NCI-H1417 (cell line): ENCODE measurements at places on chromosomes 5 and 9.
A peak's percentile ranks its signal among the peaks of the same experiment; 100 is the strongest.

GRCh38 chr5:91535499-91535898 is 152.4 kb upstream of the ARRDC3 start:
- no peak for DNase-seq

GRCh38 chr5:173924899-173925298 is 36.8 kb downstream of the CPEB4 start:
- no peak for DNase-seq

- DNase-seq = no peak
Observed at GRCh38 chr5:171270136-171270535, 38.9 kb upstream of the TLX3 start.

DNA sequence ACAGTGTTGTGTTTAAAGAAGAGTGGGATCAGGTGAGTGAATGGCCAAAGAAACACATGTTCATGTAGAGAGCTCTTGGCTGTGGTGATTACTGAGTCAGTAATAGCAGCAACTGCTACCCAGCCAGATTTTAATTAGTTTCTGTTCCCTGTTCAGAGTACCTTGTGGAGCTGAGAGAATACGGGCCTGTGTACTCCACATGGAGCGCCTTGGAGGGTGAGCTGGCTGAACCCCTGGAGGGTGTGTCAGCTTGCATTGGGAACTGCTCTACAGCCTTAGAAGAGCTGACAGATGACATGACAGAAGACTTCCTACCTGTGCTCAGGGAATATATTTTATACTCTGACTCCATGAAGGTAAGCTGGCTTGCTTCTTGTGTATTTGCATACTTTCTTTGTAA is 52.3 kb downstream of the SLC46A2 start:
- DNase-seq = no peak

- no peak for DNase-seq
Observed at GRCh38 chr9:3292311-3292710, 233.5 kb downstream of the RFX3 start.

- DNase-seq = no peak
Observed at GRCh38 chr9:116450378-116451139, 236.5 kb upstream of the TRIM32 start.

DNA sequence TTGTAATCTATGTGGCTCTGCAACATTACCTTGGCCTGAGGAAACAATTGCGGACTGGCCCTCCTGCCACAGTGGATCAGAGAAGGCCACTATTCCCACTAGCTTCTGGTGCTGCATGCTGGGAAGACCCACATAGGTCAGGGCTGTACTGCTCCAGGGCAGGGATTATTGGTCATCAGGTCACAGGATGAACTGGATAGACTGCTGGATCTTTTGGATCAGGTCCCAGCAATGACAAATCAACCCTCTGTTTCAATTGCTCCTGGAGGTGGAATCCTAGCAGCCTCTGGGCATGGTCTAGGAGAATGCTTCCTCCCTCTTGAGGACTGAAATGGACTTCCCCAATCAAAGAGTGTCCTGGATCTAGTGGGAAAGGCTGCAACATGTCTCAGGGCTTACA is 66.7 kb upstream of the PHF24 start:
- DNase-seq = no peak

GRCh38 chr5:81696418-81697397 is 54.2 kb downstream of the SSBP2 start:
- no peak for DNase-seq

DNA sequence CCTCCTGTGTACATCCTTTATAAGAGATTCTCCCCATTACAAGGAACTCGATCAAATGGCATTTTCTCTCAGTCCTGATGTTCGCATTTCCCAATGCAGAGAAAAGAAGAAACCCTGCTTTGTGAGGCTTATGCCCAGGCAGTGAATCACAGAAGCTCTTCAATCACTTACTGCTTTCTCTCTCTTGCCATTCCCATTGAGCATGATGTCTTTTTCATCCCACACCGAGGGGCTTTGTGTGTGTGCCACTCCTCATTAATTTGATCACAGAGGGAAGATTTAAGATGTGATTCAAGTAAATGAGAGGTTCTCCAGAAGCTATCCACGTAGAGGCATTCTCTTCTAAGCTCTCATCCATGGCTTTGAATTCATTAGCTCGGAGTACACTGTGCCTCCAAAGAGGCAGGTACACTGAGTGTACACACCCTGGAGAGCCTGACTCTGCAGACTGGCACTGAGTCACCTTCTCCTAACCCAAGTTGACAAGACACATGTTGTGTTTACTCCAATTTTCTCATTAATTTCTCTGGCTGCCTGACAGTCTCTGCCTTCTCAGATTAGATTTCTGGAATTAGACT is 45.4 kb downstream of the MFAP3 start:
- no peak for DNase-seq

DNA sequence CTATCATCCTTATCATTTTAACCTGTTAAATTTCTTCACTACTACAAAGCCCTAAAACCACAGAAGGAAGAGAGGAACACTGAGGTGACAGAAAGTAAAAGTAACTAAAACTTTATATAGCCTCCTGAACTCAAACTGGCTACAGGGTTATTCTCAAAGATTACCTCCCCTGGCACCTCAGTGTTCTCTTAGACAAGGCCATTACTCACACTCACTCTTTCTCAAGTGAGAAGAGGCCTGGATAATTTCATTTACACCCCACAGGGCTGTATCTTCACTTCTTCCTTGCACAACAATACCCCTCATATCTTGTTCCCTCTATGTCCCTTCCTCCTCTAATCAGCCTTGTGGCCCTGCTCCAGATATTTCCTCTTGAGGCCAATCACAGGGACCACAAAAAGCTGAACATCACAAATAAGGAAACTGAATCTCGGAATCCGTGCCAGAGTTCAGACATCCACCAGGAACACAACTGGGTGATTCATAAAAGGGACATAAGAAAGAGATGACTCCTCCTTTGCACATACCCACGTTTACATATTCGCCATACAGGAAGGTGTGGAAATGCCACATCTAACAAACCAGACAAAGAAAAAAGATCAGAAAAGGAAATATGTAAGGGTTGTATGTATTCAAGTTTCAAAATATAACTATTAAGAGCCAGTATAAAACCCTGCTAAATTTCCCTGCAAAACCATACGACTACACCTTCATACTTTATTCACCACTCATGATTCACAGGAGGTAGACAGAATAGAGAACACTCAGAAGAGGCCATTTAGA is 1.7 kb upstream of the KLHL3 start:
- DNase-seq = no peak

DNA sequence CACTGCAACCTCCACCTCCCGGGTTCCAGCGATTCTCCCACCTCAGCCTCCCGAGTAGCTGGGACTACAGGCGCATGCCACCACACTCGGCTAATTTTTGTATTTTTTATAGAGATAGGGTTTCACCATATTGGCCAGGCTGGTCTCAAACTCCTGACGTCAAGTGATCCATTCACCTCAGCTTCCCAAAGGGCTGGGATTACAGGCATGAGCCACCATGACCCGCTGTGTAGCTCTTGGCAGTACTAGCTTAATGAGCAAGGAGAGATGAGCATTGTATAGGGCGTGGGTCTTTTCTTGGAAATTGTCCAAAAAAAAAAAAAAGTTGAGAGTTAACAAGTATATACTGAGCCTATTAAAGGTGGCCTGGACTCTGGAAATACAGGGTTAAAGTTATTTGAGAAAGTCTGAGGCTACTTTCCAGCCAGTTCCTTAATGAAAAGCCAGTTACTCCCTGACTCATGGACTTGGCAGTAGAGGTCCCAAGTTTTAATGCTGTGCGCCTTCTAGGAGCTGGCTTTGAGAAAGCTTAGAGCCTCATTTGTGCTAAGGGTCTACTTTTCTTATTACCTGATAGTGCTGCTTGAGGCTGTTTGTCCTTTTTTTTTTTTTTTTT is 4.2 kb upstream of the FGF18 start:
- no peak for DNase-seq

- DNase-seq = no peak
Observed at GRCh38 chr5:15790446-15791018, 290.6 kb downstream of the FBXL7 start.

DNA sequence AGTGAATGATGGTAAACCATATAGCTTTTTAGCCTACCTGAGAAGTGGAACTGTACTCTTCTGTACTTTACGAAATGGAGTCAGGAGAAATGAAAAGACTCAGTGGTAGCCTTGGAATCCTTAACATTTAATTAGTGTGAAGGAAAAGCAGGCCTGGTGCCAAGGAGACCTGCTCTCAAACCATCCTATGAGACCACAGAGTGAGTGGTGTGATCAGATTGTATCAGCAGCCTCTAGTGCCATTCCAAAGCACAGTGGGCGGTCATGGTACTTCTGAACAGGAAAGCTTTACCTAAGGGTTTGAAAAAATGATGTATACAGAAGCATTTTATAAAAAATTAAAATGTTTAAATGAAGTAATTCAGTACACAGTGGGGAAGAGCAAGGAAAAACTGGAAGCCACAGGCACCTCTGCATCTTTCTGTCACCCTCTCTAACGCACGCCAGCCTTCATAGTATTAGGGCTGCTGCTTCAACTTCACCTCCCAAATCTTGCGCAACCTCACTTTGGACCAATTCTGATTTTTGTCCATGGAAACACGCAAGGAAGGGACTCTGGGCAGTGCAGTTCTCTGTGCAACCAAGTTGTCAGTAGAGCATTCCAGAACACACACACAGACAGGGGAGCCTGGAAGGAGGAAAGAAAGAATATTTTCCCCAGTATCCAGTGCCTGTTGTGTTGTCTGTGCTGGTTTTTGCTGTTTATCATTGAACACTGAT is 203.7 kb downstream of the SH3GL2 start:
- no peak for DNase-seq

GRCh38 chr5:68730979-68731654 is 362.7 kb upstream of the SLC30A5 start:
- no peak for DNase-seq

- no peak for DNase-seq
Observed at GRCh38 chr9:108579757-108580439, 275.9 kb downstream of the ACTL7B start.

GRCh38 chr9:68804911-68805889 is 100.2 kb downstream of the PIP5K1B start:
- DNase-seq = no peak

DNA sequence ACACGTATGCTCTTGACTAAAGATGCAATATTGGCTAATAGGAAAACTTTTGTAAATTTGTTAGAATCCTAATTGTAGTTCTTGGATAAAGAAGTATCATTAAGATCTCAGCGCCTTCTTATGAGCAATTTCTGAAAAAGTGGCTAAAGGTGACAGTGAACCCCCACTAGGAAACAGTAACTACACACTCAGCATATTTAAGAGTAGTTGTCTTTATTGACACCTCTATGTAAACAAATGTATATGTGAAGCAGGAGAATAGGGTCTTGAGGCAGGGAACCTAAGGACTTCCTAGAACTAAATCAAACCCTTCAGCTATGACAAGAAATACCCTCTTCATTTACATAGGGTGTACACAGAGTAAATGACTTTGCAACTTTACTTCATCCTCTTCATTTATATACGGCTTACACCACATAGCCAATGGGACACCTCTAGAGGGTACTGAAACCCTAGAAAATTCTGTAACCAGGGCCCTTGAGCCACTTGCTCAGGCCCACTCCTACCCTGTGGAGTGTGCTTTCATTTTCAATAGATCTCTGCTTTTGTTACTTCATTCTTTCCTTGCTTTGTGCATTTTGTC is 2.8 kb downstream of the NIPSNAP3A start:
- DNase-seq = no peak

GRCh38 chr9:86948074-86948929 is 996 bp upstream of the GAS1 start:
- DNase-seq = peak; percentile 50

DNA sequence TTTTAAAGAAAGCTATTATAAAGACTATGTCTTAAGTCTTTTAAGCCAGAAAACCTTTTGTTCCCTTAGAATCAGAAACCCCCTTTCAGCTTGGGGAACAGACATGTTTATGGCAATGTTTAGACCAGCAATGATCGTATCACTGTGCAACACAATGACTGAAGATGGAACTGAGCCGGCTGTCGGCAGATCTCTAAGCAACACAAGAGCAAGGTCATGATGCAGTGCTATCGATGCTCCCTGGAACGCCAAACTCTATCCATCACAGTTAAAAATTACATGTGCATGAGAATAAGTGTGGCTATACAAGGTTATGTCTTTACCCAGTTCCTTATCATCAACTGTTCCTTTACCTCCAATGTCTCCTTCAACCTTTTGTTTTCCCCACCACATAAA is 1.8 kb upstream of the RNF44 start:
- no peak for DNase-seq

DNA sequence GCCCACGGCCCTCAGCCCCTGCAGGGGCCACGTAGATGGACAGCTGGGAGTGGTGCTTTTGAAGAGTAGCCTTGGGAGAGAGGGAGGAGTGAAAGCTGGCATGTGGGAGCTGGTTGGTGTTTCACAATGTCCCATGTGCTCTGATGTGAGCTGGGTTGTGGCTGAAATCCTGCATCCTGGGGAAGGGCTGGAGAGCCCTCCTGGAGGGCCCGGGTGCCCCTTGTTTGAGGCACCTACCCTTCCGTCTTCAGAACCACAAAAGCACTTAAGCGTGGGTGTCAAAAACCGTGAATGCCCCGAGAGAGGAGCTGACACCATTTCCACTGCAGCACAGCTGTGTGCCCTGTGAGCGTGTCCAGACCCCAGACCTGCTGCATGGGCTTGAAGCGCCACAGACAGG is 199.1 kb upstream of the ZNF618 start:
- no peak for DNase-seq

DNA sequence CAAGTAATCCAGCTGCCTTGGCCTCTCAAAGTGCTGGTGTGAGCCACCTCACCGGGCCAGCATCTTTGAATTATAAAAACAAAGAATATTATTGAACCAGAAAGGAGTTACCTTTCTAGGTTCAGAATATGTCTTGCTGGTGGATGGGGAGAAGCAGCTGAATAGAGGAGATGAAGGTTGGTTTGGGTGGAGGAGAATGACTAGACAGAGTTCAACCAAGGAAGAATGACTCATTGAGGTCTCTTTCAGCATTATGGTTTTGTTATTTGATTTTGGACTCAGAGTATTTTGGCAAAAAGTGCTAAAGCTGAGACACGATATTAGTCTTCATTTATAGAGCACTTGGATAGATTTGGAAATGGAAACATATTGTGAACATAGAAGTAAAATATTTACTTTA is 75.2 kb upstream of the MPDZ start:
- no peak for DNase-seq

DNA sequence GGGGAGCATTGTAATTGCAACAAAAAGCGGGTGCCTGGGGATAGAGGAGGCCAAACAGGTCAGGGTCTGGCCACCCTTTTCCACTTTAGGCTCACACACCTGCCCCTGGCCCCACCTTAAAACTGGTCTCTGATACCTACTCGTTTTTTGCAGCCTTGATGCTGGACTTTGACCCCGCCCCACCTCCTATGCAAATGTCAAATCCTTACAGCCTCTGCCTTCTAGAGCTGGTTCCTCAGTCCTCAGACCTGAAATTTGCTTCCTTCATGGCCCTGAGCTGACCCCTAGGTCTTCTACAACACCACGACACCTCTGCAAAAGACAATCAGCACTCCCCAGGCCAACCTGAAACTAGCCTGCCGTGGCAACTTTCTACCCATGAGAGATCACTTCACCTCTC is 37.7 kb downstream of the SMIM23 start:
- DNase-seq = no peak
